ENCODE measurements at places on chromosomes 1 and 21. TPM values are rescaled to one million over a fixed set of nuclear protein-coding genes. Genes with fewer than 3 reads are reported as not detected.

DNA sequence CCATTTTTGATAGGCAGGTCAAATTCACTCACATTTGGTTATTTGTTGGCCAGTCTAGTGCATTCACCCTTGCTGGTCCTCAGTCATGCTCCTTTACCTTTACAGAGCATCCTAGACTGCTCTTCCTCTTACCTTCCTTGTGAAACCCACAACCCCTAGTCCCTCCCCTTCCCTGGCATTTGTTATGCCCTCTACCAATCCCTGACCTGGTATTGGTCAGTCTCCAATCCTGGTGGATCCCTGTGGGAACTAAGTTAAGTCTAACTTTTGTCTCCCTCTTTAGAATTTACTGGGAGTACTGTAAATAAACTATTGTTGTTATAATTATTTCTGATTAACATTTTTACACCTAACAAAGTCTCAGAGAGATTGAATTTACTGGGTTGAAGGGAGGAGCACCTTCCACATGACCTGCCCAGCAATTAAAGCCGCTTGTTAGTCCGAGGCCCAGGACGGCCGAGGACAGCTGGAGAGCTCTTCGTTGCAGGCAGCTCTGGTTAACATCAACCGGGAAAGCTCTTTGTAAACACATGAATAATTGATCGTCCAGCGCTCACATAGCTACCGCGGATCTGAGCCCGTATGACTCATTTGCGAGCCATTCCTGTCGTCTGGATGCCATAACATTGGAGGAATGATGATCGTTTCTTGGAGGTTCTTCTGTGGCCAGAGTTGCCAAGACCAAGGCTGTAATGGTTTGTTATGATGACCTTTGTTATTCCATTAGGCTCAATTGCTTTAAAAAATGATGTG is 31.9 kb downstream of the MTARC1 start:
- DNase-seq = no peak

DNA sequence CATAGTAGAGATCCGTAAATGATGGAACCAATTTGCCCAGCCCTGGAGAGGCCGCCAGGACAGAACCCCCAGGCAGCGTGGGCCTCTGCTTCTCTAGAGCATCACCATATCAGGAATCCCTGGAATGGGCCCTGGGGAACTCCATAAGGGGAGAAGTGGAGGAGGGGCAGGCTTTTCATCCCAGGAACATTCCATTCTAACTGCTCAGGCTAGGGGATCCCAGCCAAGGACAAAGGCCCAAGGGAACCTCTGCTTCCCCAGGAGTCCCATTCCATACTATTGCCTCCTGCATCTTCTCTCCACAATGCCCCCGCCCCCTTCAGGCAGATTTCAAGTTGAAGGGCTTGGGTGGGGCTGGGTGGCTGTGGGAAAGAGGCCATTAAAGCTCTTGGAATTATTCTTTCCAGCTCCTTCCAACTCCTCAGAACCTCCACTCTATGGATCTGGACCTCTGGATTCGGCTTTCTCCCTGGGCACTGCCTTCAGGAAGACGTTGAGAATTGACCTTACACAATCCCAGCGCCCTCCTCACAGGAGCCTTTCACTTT is 6.0 kb downstream of the TRNP1 start:
- no peak for DNase-seq

DNA sequence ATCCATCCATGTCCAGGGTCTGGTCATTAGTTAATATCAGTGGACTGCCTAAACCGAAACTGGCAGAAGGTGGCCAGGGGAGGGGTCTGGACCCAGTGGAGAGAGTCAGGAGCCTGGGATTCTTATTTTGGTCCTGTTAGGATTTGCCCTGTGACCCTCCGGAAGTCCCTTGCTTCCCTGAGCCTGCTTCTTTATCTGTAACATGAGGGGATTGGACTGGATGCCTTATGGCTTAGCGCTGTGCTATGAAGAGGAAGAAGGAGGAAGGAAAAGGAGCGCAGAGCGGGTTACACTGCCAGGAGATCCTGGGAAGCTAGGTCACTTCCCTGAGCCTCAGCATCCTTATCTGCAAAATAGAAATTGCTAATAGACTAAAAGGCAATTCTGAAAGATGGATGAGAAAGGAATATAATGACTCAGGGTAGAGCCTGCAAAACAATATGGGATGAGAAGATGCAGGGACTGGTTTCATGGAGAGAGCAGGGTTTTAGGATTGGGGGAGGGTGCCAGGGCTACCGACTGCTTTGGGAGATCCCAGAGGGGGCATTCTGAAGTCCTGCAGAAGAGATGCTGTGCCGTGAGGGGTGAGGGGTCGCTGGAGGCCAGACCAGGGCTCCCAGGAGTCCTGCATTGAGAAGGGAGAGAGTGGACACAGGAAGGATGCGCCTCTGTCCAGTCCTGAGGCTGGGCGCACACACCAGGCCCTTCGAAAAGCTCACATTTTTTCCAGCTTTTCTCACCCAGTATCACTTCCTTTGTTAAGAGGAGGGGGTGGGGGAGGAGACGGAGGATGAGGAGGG is 460 bp upstream of the ADORA1 start:
- DNase-seq = no peak

DNA sequence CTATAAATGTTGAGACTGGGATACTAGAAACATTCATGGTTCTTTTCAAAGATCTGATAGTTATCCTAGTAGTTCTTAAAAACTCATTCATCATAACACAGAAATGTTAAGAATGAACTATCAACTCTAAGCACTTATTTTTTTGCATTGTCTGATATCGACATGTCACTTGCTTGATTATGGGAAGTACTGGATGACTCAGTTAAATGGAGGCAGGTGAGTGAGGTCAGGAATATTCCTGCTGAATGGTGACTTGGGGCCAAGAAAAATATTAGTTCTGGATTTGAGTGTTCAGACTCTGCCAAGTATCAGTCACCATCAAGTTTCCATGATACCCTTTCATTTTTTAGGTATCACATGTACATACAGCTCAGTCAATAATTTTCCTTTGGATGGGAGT is 63.6 kb downstream of the NEK7 start:
- DNase-seq = no peak

DNA sequence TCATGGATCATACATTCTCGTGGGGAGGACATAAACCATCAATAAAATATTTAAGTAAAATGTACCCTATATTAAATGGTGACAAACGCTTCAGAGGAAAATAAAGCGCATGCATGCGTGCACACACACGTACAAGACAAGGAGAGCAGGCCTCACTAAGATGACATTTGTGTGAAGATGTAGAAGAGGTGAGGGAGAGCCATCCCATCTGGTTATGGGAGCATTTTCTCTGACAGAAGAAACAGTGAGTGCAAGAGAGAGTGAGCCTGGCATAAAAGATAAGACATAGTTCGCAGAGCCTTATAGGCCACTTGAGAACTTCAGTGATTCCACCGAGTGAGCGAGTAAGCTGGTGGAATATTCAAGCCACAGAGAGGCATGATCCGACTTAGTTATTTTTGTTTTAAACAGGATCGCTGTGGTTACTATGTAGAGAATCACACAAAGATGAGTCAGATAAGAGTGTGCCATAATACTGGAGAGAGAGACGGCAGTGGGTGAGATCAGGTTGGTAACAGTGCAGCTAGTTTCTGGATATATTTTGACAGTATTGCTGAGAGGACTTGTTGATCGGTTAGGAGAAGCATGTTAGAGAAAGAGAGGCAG is 624.2 kb downstream of the PLPP3 start:
- DNase-seq = no peak

RSPH1 gene
- total RNA-seq = 0.34 TPM

TTC39A gene
- total RNA-seq = not detected

DNA sequence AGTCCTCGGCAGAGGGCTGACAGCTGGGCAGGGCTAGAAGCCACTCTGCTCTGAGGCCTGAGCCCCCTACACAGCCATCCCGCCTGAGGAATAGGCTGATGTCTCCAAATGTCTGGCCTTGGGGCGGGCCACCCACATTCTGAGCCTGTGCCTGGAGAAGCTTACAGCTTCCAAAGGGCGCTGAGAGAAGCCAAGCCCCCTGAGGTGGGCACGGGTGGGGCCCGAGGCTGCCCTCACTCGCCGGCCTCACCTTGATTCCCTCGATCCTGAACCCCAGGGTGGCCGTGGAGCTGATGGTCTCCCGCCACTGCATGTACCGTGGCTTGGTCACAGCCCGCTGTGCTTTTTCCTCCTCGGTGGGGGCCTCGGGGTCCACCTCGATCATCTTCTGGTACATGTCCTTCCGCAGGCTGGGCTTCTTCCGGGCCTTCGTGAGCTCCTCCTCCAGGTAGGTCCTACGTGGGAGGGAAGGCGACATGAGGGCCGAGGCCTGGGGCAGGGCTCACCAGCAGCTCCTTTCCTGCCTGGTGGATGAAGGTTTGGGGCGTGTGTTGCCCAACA is 93.2 kb downstream of the STUM start:
- no peak for DNase-seq

- no peak for DNase-seq
Measured at GRCh38 chr1:193438312-193438711, 251.9 kb upstream of the B3GALT2 start.

GRCh38 chr1:153768316-153769181 is 6.7 kb upstream of the SLC27A3 start:
- DNase-seq = no peak

DNA sequence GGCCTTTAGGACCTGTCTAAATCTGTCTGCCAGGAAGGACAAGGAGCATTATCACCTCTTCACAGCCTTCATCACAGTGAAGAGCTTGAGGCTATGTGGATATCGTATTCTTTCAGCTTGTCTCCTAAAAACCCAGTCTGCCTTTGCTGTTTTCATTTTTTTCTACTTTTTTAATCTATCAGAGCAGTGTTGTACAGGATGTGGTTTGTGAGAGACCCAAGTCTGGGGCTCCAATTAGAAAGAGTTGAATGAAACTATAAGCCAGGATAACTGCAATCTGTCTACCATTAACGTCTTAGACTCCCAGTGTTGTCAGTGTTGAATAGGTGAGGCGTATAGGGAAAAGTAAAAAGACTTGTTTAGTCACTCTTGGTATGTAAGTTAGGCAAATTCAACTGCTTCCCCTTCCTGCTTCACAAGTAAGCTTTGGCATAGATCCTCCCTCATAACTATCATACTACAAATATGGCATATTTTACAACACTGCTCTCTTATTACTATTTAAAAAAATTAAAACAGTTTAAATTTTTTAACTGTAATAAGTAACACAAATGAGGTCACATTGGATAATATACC is 1225.8 kb upstream of the PRMT6 start:
- DNase-seq = no peak

- DNase-seq = no peak
Measured at GRCh38 chr1:5189384-5189783, 535.0 kb downstream of the AJAP1 start.

- DNase-seq = no peak
Measured at GRCh38 chr1:201217146-201217545, 26.5 kb downstream of the IGFN1 start.

NTNG1 gene
- 0.28 TPM for total RNA-seq

- DNase-seq = no peak
Measured at GRCh38 chr1:15733726-15734226, 2.3 kb upstream of the SLC25A34 start.

DNA sequence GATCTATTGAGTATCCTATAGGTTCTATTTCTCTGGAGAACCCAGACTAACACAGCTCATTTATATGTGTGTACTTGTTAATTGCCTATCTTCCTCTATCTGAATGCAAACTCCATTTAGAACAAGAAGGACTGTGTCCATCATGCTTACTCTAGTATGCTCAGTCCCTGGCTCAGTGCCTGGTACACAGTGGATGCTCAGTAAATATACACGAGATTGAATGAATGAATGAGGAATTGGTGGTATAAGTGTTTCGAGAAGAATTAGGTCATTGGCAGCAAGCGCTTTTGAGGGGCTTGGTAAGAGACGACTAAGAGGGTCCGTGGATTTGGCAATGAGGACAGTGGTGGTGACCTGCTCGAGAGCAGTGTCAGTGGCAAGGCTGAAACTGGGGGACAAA is 112.5 kb downstream of the CSMD2 start:
- no peak for DNase-seq

DNA sequence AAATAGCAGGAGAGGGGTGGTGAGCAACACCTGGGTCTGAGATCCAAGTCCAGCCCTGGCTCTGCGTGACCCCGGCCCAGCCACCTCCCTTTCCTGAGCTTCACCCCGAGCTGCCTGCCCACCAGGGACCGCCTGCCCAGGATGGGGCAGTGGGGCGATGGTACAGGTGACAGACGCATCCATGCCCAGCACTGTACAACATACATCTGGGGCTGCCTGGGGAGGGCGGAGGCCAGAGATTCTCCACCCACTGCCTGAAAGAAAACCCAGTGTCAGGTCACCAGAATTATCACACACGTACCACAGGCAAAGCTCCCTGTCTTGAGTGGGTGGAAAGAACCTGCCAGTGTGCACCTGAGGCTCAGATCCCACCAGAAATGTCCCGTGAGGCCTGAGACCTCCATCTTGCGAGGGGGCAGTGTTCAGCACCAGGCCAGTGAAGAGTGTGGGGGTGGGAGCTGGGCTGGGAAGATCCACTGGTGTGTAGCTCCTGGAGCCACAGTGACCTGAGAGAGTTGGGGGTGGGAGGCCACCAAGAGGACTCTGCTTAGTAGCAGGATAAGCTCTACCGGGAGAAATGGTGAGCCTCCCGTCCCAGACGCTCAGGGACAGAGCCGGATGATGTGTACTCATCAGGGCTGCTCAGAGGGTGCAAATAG is 81.5 kb downstream of the DMRTB1 start:
- DNase-seq = no peak

GRCh38 chr1:56977910-56978309 is 12.1 kb upstream of the C8B start:
- DNase-seq = no peak

- DNase-seq = no peak
Measured at GRCh38 chr1:150156868-150157603, 7.3 kb downstream of the PLEKHO1 start.

GRCh38 chr1:2378441-2378851 is 12.9 kb downstream of the MORN1 start:
- no peak for DNase-seq

THAP3 gene
- total RNA-seq = 19.4 TPM

BSND gene
- not detected for total RNA-seq

TP73 gene
- total RNA-seq = 0.40 TPM

DNA sequence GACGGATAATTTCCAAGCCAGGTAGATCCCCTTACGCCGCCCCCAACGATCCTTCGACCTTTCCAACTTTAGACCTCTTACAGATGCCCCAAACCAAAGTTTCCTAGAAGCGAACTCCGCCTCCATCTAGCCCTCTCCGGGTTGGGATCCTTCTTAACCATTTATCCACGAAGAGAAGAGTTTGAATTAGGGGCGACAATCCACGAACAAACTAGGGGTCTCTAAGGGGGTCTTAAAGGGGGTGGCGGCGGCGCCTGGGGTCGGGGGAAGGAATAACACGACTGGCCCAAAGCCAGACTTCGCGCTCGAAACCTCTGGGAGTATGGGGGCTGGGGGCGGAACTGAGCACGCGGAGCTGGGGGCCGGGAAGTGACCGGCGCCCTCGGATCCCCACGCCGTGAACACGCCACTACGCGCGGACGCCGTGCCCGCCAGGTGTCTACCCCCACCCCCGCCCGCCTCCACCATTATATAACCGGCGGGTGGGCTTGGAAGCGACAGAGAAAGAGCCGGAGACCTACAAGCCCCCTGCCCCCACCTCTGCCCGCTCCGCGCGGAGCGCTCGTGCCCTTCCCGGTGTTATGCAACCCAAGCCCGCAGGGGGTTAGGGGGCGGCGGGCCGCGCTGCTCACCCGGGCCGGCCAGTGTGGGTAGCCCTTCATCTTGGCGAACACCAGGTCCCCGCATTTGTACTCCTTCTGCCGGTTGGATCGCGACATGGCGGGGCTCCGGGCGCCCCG is 594 bp downstream of the HDGF start:
- peak; percentile 61 for DNase-seq

TEX38 gene
- not detected for total RNA-seq

GRCh38 chr1:170273291-170274130 is 127.8 kb downstream of the NTMT2 start:
- DNase-seq = no peak

All from activated CD4-positive, alpha-beta T cell treated with anti-CD3 and anti-CD28 coated beads for 36 hours (primary cell).